ENCODE measurements at places on chromosomes 16 and 17. TPM values are rescaled to one million over a fixed set of nuclear protein-coding genes. Genes with fewer than 3 reads are reported as not detected.
A peak's percentile ranks its signal among the peaks of the same experiment; 100 is the strongest.

DNA sequence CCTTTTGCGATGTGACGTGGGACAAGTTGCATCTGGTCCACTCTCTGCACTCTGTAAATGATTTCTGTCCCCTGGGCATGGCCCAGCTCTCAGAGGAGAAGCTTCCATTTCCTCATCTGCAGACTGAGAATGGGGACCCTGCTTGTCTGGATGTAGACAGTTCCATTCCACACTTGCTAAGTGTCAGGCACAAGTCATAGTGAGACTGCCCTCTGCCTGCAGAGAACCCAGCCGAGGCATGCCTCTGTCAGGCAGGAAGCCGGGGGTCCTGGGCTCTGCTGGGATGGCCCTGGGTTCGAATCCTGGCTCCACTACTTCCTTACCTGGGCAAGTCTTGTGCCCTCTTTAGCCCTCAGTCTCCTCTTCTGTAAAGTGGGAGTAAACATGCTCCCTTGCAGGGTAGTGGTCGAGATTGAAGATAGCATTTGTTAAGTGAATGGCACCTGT, 4.1 kb downstream of the MAP2K3 start:
- no peak for DNase-seq

DNA sequence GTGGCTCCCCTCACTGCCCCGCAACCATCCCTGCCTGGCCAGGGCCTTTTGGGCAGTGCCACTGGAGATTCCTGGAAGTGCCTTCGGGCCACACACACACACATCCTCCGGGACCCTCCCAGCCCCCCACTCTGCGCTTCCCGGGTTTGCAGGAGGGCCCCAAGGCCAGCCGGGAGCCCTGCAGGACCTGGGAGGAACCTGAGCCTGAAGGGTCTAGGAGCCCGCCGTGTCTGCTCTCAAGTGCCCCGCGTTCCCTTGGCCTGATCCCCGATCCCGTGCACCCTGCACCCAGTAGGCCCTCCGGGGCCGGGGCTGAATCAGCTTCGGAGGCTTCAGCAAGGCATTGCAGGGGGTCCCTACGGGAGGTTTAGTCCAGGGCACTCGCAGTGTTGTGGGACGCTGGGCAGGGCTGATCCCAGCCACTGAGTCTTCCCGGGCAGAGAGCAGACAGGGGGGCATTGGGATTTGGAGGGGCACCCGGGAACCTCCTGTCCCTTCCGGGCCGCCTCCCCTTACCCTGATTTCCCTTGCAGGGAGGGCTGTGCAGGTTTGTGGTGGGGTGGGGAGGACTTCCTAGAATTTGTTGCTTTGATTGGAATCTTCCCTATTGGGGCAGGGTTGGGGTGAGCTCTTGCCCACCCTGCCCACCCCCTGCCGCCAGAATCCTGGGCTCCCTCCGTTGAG, 36.9 kb downstream of the TMEM235 start:
- DNase-seq = no peak

DNA sequence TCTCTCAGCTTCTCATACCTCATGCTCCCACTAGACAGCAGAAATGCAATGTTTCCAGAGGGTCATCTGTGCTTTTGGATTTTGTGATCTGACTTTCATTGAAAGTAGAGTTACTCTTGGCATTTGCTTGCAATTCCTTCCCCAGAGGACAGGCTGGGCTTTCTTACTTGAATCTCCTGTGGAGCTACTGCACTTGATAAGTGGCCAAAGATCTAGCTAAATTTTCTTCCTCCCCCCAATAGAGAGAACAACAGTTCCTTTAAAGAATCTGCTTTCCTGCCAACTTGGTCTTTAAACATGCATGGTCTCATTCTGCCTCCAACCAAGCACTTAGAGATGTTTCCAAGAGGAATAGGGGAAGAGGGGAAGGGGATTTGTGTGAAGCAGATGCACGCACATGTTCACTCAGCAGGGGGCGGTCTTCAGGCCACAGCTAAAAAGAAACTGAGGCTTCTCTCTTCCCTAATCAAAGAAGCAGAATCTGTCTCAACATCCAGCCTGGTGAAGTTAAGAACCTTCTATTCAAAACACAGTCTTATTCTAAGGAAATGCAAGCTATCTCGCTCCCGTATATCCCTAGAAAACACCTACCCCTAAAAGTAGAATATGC, 229.6 kb downstream of the ZFHX3 start:
- DNase-seq = no peak

- DNase-seq = peak; percentile 77
These were observed 503 bp downstream of the C16orf54 start for GRCh38 chr16:29745121-29745852.

DNA sequence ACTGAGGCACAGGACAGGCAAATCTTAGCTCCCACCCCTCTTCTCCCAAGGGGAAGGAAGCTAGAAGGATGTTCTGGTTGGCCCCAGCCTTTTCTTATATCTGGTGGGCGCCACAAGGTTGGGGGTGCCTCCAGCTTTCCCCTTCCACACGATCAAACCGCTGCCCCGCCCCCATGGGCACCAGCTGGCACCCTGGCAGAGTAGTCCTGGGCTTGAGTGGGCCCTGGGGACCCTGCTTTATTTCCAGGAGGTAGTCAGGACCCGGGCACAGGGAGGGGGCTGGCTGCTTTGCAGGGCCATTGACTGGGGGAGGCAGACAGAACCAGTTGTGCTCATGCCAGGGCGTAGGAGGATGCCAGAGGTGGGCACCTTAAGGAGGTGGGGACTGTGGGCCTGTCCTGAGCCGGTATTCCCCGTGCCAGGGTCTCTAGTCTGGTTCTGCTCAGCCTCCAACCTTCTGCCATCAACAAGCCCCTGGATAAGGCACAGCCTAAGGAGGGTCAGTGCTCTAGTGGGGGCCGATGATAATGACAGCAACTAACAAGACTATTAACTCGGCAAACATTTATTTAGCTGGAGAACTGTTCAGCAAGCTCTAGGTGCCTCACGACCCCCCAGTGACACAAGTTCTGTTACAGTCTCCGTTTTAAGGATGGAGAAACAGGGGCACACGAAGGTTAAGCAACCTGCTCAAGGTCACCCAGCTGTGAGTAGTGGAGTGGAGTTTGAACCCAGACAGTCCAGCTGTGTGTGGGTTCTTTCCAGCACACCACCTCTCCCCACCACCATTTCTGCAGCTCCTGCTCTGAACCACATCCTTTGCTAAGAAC, 7.6 kb upstream of the PPP1R1B start:
- no peak for DNase-seq

DNA sequence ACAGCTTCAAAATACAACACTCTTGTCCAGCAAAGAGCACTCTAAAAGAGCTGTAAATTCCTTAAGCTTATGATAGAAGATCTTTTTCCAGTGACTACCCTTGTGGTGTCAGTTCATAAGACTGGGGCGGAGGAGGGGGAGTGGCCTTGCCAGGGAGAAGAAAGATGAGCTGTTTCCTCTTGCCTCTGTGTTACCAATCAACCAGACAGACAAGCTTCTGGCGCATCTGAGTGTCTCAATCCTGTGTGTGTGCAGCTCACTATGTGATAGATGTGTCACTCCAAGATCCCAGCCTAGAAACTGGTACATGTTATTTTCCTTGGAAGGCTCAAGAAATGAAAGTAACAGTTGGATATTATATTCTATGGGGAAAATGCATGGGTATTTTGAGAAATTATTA, 167.4 kb upstream of the CACNG3 start:
- no peak for DNase-seq

- no peak for DNase-seq
These were observed 125.7 kb downstream of the COPRS start for GRCh38 chr17:31733326-31733725.

DNA sequence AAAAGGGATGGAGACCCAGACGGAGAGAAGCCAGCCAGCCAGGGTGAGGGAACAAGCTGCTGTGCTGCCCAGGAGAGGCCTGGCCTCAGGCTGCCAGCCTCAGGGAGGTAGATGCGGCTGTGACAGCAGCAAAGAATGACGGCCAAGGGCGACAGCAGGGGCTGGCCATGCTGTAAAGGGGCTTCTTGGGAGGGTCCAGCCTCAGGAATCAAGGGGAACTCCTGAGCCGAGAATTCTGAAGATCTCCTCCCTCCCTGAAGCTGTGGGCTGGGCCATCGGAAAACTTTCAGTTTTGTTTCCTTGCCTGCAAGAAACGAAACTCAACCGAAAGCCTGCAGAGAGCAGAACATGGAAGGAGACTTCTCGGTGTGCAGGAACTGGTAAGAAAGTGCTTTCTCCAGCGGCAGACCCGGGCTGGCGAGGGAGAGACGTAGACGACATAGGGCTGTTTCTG, at the start of gene XAF1:
Gene XAF1, plus strand, starts transcription at position 316 of the 454 bp plus-strand sequence. Its CDS starts 33 bp downstream, at position 349.
- DNase-seq = peak; percentile 70

DNA sequence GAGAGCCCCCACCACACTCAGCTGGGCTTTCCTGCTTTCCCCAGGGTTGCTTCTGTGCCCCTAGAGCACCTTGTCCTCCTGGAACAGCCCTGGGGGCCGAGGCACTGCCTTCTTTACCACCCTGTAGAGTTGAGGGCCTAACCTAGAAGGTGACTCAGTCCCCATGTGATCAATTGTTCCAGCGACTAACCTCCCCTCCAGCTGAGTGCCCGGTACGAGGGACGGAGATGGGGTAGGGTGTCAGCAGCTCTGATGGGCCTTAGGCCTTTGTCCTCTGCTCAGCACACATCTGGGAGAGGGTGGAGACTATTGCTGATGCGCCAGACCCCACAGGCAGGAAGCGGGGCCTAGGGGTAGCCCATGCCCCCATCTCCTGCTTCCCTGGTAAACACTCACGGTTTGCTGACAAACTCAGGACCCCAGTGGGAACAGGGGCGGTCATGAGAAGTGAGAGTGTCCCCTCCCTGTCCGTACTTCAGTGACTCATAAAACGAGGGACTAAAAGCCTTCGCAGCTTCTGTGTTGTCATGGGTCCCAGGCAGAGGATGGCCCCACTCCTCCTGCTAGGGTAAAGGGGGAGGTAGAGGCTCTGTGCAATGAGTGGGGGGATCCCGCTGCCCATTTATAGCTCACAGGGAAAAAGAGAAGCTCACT, 33.1 kb downstream of the NECAB2 start:
- DNase-seq = no peak

DNA sequence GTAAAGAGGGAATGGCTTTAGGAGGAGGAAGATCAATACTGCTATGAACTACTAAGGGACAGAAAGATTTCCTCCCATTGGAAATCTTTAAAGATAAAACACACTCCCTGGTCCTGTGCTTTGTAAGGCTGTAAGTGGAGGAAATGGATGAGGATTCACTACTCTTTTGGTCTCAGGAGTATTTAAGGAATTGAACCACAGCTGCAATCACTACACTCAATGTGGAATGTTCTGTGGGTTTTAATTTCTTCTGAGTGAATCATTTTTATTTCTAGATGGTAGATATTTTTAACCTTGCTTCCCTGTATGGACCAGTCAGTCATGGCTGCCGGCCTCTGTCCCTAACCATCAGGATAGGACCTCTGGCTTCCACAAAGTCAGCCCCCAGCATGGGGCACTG, 65.6 kb downstream of the SDR42E1 start:
- DNase-seq = no peak

DNA sequence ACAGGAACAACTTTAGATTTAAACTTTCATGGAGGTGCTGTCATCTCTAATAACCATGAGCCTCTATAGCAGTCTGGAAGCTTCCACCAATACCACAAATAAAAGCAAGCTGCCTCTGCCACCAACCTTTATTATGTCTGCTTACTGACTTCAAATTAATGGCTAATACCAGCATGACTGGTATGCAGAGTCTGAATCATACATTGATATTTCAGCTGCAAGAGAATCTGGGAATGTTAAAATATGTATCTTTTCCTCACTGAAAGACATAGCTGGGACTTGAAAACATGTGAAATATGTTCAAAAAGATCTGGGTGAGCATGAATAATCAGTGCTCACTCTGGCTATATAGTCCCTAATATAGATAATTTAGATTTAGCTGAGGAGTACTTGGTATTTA, 488.6 kb downstream of the CDH8 start:
- no peak for DNase-seq

DNA sequence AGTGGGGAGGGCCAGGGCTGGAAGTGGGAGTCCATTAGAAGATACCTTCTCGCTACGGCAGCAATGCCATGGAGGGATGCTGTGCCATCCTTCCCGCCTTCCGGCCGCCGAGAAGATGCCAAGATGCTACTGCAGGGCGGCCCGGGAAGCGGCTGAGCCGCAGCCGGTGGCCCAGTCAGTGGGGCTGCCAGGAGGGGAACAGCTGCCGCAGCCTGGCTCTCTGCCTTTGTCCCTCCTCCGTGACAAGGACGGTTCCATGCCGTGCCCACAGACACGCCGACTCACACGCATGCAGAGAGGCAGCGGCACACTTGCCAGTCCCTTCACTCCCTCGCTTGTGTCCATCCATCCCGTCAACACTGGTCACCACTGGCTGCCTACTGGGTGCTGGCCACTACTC, 20.2 kb upstream of the NCBP3 start:
- no peak for DNase-seq

DNA sequence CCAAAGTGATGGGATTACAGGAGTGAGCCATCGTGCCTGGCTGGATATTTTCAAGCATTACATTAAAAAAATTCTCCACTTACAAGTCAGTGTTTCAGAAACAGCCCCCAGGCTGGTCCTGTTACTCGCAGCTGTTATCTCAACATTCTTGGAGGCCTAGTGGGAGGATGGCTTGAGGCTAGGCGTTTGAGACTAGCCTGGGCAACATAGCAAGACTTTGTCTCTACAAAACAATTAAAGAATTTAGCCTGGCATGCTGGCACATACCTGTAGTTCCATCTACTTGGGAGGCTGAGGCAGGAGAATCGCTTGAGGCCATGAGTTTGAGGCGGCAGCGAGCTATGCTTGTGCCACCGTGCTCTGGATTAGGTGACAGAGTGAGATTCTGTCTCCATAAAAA, 26.5 kb upstream of the SPNS3 start:
- no peak for DNase-seq

- DNase-seq = no peak
These were observed 2.3 kb upstream of the MED24 start for GRCh38 chr17:40056379-40057015.

GRCh38 chr17:55410722-55411462, 10.7 kb downstream of the MMD start:
- DNase-seq = no peak

Gene GFAP
- not detected for polyA plus RNA-seq

Gene ST6GALNAC2
- 0.58 TPM for polyA plus RNA-seq

Gene USP6
- 0.14 TPM for polyA plus RNA-seq

Gene ZNF469
- 0.14 TPM for polyA plus RNA-seq

Gene RUNDC3A
- polyA plus RNA-seq = 0.19 TPM

All from B cell (primary cell).